Astrocyte (in vitro differentiated cells and primary cell): ENCODE measurements at places on chromosomes 11 and 22. TPM values are rescaled to one million over a fixed set of nuclear protein-coding genes. Genes with fewer than 3 reads are reported as not detected.

DNA sequence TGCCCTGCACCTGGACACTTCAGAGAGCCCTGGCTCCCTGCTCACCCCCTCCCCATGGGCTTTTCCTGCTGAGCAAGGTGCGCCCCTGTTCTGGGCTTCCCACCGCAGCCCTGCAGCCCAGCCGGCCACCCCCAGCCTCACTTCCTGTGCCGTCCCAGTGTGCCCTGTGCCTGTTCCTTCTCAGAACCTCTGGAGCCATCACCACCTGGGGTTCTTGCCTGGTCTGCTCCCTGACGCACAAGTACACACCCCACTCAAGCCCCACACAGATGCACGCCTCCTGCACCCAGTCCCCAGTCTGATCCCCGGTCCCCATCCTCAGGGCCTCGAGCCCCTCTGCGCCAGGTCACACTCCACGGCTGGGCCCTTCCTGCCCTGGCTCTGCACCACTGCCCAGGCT lies 23.9 kb upstream of the DGCR8 start:
- no peaks in the 10 kb centered on the region for H3K27me3 ChIP-seq
- no peak overlapping the region for H3K27ac ChIP-seq
- H3K4me3 ChIP-seq = no peak overlapping the region

GRCh38 chr11:65641297-65642013 lies 3.6 kb downstream of the SIPA1 start:
- no peak overlapping the region for H3K27ac ChIP-seq
- peaks cover 5% of the 10 kb centered on the region for H3K36me3 ChIP-seq
- peaks cover 30% of the 10 kb centered on the region for H3K4me1 ChIP-seq
- no peaks in the 10 kb centered on the region for H3K27me3 ChIP-seq
- no peak for DNase-seq
- no peak overlapping the region for H3K4me3 ChIP-seq

- DNase-seq = no peak
- H3K27me3 ChIP-seq = no peaks in the 10 kb centered on the region
- no peak overlapping the region for H3K27ac ChIP-seq
- no peak overlapping the region for H3K4me3 ChIP-seq
Measured at GRCh38 chr22:28874811-28875320, 8.5 kb upstream of the ZNRF3 start.

GRCh38 chr11:114307524-114308203 lies 11.5 kb downstream of the NNMT start:
- H3K4me1 ChIP-seq = peaks cover 12% of the 10 kb centered on the region
- H3K27ac ChIP-seq = peak overlapping the region; percentile 47
- peak overlapping the region; percentile 19 for H3K4me3 ChIP-seq

Gene OR51B2
- not detected in 2 replicates for total RNA-seq

Gene SEPTIN5
- 7.3 and 8.6 TPM in 2 replicates for total RNA-seq
